ENCODE measurements at places on chromosomes 5 and 9.

DNA sequence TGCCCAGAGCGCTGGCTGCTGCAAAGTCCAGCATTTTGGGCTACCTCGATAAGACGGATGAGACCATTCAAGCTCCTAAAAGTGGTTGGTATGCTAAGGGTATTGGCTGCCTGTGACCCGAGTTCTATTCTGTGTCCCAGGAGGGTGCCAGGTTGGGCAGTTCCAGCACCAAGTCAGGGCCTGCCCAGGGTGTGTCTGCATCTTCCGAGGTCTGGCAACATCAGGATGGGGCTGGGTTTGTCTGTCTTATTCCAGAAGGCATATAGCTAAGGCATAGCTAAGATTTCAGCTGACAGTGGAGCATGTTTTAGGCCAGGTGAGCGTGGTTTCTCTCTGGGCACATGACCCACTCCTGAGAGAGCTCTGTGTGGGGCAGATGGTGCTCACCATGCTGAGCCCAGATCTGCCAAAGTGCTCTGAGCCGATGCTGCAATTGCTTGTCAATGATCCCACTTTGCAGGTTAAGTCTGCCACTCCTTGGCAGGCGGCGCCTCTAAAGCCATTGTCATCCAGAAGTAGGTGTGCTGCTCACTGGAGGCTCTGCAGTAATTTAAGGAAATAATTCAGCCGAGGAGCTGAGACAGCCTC lies 7.8 kb downstream of the SLC9A3 start:
- DNase-seq: no peak

DNA sequence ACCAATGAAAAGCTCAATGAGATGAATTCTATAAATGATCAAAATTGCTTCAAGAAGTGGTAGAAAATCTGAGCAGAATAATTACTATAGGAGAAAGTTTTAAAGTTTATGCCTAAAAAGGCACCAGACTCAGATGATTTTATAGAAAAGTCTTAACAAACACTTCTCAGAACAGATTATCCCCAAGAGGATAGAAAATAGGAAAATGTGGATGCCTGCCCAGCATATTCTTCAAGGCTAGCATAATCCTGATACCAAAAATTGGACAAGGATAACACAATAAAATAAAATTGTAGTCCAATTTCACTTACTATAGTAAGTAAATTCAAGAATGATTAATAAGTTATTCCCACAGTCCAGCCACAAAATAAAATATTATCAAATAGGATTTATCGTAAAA lies 397.0 kb downstream of the NR2F1-AS1 start:
- DNase-seq: no peak

DNA sequence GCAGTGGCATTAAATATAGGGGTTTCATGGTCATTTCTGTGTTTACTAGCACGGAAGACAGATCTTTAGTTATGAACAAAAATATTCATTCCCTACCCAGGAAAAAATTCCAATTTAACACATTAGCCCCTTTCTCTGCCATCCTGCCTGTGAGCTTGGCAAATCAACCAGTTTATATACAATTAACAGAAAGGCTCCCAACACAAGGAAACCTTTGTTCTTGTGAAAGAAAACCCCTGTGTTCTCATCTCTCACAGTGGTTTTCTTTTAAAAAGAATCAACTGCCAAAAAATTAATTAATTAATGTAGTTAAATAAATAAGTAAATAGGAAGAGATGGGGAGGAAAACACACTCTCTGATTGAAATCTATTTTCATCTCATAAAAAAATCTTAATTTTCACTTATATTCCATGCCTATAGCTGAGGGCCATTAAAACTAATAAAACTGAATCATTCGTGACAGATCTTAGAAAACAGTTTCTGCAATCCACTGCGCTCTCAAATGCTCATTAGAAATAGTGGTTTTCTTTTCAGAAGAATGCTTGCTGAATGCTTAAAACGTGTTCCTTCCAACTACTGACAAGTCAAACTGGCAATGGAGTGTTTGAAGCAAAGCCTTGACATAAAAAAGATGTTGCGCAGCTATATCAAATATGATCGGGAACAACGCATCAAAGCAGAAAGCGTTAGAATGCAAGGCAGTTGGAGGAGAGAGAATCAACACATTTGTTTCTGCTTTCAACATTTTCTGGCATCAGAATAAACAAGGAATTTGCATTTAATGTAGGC lies 387.7 kb downstream of the TLR4 start:
- DNase-seq: no peak

DNA sequence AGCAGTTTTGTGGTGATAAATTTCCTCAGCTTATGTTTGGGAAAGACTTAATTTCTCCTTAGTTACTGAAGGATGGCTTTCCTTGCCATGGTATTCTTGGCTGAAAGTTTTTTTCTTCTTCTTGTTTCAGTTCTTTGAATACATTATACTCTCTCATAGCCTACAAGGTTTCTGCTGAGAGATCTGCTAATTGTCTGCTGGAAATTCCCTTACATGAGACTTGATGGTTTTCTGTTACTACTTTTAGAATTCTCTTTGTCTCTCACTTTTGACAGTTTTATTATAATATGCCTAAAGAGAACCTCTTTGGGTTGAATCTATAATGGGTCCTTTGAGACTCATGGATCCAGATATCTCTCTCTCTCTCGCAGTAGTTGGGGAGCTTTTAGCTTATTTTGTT lies 693.6 kb downstream of the PRELID2 start:
- DNase-seq: no peak

GRCh38 chr5:20113031-20113715 lies 125.2 kb upstream of the CDH18 start:
- DNase-seq: peak; percentile 32

- DNase-seq: peak; percentile 14
Observed at GRCh38 chr9:115849679-115850412, 303.7 kb upstream of the PAPPA start.

- no peak for DNase-seq
Observed at GRCh38 chr9:70066874-70067273, 23.2 kb downstream of the MAMDC2 start.

DNA sequence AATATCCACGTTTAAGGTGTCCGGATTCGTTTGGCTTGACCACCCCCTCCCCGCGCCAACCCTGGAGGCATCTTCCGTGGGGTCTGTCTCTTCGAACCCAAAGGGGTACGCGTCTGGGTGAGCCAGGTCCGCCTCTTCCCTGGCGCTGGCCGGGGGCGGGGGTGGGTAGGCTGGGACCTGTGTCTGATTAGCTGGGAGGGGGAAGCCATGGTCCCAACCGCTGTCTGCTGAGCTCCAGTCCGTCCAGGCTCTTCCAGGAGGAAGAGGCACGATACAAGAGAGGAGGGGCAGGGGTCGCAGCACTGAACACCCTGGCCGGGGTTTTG lies at the start of gene LVRN:
LVRN (plus strand) TSS at position 237 of the 326 bp plus-strand sequence. CDS start 143 bp downstream, outside the sequence.
- no peak for DNase-seq

GRCh38 chr9:2215921-2216441 lies 200.8 kb downstream of the SMARCA2 start:
- DNase-seq: no peak

- DNase-seq: peak; percentile 72
Observed at GRCh38 chr5:42268630-42269029, 154.6 kb upstream of the GHR start.

DNA sequence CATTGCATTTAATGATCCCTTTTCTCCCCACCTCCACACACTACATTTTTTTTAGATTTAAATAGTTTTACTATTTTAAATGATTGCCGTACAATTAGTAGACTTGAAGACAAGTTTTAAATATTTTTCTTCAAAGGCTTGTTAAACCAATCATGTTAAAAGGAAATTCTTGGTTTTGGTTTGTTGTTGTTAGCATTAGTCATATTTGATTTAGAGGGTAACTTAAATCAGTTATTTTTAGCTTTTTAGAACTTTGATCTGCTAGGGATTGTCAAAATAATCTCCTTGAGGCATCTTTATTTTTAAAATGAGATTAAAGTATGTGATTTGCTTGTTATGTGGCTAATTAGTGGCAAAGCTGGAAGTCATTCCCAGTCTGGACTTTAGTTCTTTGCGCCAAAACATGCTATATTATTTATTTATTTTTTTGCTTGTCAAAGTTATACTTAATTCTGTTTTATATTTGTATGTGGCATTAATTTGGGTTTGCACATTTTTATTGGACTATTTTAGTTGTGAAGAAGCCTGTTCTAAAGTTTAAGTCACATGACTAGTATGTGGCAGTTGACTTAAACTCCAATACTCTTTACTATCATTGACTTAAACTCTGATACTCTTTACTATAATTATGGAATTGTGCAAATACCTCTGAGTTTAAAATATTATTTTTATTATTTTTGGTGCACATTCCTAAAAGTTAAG lies 14.7 kb downstream of the ITGA1 start:
- DNase-seq: peak; percentile 51

DNA sequence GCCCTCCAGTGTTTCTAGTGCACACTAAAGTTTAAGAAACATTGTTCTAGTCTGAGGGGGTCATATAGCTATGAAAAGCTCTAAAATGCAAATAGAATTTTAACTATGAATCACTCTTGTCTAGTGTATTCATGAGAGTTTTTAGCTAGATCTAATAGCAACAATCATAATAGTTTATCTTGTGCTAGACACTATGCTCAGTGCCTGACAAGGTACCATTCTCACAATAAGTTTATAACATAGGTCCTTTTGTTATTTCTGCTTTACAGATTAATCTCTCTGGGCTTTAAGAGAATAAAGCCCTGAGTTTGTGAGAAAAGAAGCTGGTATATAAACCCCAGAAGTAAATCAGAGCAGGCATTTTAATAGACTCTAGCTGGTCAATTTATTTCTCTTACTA lies 2120.7 kb downstream of the MAT2B start:
- DNase-seq: no peak

GRCh38 chr5:67241326-67241725 lies 44.7 kb upstream of the CD180 start:
- DNase-seq: no peak

DNA sequence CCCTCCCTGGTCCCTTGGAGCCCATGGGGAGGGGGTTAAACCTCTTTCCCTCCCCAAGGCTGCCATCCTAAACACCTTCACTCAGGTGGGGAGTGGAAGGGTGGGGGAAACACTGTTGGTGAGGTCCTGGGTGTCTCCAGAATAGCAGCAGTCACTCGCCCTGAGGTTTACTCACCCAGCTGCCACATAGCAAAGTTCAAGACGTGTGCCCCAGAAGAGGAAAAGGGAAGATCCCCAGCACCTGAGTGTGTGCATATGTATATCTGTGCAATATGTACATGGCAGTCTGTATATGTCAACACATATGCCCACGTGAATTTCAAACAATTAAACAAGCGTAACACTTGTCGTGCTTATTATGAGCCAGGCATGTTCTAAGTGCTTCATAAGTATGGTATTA lies 31.3 kb upstream of the SMU1 start:
- DNase-seq: no peak

- DNase-seq: no peak
Observed at GRCh38 chr9:99129091-99129490, 24.2 kb downstream of the TGFBR1 start.

- peak; percentile 32 for DNase-seq
Observed at GRCh38 chr9:136576269-136576626, 30.4 kb upstream of the NOTCH1 start.

- no peak for DNase-seq
Observed at GRCh38 chr9:89363311-89363670, 45.0 kb downstream of the SECISBP2 start.

GRCh38 chr5:132775476-132775961 lies 1.5 kb downstream of the SEPTIN8 start:
- no peak for DNase-seq

DNA sequence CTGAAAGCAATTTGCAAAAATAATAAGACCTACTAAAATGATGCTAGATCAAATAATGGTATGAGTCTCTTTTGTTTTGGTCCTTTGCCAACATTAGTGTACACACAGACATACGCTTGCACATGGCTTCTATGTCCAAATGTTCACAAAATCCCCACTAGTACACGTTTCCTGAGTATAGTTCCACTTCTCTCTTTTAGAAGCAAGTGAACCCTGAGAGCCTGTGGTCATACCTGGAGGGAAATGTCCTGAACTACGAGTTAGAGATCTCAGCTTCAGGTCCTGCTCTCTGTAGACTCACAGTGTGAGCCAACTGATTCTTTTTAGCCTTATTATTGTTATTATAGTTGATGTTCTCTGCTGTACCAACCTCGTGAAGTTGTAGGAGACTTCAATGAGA lies 47.3 kb upstream of the ACTBL2 start:
- DNase-seq: no peak

DNA sequence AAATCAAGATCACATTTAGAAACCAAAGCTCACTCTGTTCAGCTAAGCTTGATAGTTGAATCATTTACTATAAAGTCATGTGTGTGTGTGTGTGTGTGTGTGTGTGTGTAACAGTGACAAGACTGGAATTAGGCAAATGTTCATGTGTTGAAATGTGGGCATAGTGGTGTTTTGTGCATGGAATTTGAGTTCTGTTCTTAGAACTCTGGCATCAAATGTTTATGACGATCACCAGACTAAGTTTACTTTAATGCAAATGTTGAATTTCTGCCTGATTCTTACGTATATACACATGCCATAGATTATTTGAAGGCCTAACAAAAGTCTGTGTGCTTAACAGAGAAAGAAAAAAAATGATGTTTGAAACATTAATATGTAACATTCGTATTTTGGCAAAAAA lies 72.8 kb upstream of the COL5A1 start:
- DNase-seq: peak; percentile 44

GRCh38 chr9:108512426-108513173 lies 343.2 kb downstream of the ACTL7B start:
- DNase-seq: no peak

- DNase-seq: no peak
Observed at GRCh38 chr5:35338157-35338453, 107.8 kb upstream of the PRLR start.

GRCh38 chr5:55982957-55983381 lies 11.8 kb downstream of the IL6ST start:
- no peak for DNase-seq

- peak; percentile 18 for DNase-seq
Observed at GRCh38 chr9:3224931-3225330, 300.9 kb downstream of the RFX3 start.

DNA sequence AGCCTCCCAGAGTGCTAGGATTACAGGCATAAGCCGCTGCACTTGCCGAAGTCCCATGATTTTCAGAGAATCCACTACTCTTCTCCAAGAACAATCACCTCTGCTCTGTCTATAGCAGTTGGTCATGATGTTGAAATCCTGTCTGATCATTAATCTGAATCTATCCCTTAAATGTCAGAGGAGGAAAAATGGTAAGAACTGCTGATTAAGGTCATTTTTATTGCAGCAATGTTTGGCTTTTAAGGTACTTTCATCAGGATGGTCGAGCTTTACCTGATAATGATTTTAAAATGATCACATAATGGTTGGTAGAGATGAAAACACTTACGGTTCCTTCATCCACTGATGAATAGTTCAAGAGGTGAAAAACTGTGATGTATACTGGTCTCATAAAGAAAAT lies 968.6 kb downstream of the TLE4 start:
- no peak for DNase-seq

- DNase-seq: no peak
Observed at GRCh38 chr5:178419651-178420050, 170.5 kb downstream of the COL23A1 start.

All from fibroblast of skin of back (primary cell).